ENCODE measurements at places on chromosomes 16 and 17.

- DNase-seq: no peak
Observed at GRCh38 chr17:21090902-21091618, 35.7 kb upstream of the DHRS7B start.

- no peak for DNase-seq
Observed at GRCh38 chr17:42704490-42704836, 22.1 kb downstream of the CNTNAP1 start.

DNA sequence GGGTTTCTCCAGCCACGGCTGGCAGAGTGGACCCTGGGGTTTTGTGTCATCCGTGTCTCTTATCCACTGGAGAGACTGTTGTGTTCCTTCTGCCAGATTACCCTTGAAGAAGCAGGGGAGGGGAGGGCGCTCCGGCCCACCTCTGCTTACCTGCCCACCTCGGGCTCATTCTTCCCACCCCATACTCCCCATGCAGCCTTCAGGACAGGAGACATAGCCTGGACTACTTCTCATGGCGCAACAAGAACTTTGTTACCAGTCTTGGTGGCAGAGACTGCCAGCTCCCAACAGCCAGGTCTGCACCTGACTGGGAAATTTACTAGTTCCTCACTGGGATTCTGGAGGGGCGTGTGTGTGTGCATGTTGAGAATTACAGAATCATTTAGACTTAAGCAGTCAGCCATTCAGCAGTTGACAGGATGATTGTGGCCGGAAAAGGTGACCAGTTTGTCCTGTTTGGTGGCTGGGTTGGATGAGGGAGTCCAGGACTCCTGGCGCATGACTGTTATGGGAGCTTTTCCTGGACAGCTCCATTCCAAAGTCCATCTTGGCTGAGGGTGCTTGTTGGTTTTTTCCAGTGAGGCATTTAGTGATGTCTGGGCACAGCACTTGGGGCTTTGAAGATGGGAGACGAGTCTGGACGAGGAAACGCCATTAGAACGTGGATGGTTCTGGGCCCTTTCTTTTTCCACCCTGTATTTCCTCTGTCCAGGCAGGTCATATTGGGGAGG lies 8.7 kb downstream of the GSE1 start:
- DNase-seq: no peak

- no peak for DNase-seq
Observed at GRCh38 chr16:85512808-85513115, 100.4 kb upstream of the GSE1 start.

- DNase-seq: no peak
Observed at GRCh38 chr17:31527606-31528005, 136.1 kb downstream of the RAB11FIP4 start.

DNA sequence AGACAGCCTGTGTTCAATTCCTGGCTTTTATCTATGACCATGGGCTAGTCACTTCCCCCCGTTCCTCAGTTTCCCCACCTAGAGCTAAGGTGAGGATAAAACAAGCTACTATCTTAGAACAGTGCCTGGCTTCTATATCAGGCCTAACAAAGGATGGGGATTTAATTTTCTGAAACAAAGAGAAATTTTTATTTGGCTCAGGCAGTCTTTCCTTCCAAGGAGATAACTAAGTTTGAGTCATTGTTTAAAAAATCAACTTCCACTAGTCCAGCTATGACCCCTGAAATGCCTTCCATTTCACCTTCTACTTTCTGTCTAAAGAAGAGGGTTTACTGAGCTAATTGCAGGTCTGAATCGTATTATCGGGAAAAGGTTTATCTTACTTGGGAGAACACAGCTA lies 99.0 kb downstream of the CMIP start:
- DNase-seq: no peak

DNA sequence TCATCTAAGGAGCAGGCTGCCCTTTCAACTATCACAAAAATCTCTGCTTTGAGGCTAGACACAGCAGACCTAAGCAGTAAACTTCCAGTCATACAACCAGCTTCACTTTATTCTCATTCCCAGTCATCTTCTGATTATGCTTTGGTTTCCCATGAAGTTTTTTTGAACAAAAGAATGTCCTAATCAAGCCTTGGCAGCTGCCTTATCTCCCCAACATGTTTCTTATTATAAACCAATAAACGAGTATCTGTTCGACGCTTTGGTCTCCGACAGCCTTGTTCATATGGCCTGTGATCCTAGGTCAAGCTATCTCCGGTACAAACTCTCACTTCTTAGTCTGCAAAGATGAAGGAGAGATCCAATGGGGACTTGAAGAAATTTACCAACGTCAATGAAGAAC lies 47.4 kb upstream of the CDYL2 start:
- DNase-seq: no peak

DNA sequence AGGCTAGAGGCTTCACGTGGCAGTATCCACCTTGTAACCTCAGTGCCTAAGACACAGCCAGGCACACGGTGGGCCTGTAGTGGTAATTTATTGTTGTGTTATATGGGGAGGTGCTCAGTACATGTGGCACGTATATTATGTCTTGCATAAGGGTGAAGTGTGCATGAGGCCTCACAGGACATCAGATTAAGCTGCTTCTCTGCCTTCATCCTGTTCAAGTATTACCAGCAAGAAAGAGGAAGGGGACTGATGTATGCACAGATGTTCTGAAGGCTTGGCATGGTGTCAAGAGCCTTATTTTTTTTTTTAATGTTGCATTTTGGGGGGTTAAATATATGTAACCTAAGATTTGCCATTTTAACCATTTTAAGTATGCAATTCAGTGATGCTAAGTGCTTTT lies 71.6 kb downstream of the ABCC1 start:
- DNase-seq: no peak

GRCh38 chr16:25012525-25012991 lies 2.6 kb downstream of the ARHGAP17 start:
- DNase-seq: peak; percentile 66

DNA sequence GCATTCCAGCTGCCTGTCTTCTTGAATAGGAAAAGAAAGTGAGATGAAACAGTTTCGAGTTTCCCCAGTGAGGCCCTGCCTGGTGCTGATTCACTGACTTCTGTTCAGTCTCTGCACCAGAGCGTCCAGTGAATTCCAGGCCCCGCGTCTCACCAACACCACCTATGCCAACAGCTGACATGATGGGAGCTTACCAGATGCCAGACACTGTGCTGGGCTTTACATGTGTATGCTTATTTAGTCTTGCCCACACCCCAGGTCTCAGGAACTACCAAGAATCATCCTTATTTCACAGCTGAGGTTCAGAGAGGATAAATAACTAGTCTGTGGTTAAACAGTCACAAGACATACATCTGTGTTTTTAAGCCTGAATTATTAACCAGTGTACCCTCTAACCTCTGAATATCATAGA lies 29.1 kb upstream of the IRX6 start:
- DNase-seq: no peak

- no peak for DNase-seq
Observed at GRCh38 chr16:21628772-21629171, 23.6 kb downstream of the IGSF6 start.

GRCh38 chr17:60107526-60108257 lies 29.0 kb upstream of the HEATR6 start:
- DNase-seq: no peak

DNA sequence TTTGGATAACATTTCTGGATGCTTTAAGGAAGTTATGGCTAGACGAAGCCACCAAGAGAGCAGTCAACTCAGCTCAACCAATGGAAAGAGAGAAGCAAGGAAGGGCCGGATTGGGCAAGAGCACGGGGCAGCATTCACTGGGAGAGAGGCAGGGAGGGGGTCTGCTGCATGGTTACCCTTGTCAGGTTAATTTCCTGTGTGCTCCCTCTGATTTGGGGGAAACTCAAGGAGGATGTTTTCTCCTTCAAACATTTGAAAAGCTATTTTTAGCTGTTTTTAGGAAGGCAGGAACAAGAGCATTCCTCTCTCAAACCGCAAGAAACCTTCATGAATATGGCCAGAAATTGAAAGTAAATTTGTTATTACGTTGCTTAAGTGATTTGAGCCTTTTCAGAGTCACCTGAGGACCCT lies 118.5 kb upstream of the ZFHX3 start:
- no peak for DNase-seq

DNA sequence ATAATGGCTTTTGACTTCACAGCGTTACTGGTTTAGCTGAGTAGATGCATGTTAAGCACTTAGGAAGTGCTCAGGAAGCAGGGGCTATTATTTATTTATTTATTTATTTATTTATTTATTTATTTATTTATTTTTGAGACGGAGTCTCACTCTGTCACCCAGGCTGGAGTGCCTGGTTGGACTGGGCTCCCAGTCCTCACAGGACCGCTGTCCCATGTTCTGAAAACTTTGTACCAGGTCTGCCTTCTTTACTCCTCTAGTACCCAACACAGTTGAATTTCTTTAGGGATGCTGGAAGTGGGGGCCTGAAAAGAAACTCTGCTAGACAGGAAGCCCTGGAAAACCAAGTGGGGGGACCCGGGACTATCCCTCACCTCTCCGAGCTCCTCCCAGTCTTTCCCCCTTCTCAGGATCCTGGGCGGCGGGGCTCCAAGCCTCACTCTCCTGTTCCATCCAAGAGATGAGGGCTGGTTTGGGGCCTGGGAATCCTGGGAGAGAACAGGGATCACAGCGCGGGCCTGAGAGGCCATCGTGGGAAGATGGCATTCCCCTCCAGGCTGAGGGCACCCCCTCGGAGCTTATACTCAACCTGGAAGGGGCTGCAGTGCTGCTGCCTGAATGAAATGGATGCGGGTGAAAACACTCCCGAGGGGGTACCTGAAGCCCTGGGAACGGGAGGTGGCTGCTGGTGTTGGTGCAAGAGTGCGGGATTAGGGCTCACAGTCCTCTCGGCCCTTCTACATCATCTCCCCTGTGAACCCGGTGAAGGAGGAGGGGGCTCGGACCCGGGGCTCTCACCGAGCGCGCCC lies 674 bp downstream of the ZNF688 start:
- no peak for DNase-seq

- no peak for DNase-seq
Observed at GRCh38 chr16:27723711-27724481, 174.0 kb downstream of the KATNIP start.
